Stimulated activated CD4-positive, alpha-beta T cell treated with anti-CD3 and anti-CD28 coated beads, Interleukin-2, amount 100 ng/mL, for 48 hours (primary cell): ENCODE measurements at places on chromosomes 16 and 17.

- no peak for DNase-seq
Observed at GRCh38 chr16:76976101-76976500, 214.9 kb upstream of the MON1B start.

- DNase-seq = no peak
Observed at GRCh38 chr16:84785843-84786581, 33.8 kb upstream of the CRISPLD2 start.

GRCh38 chr17:64005734-64006167 is 7.6 kb downstream of the PRR29 start:
- DNase-seq = no peak

GRCh38 chr17:29007860-29008455 is 2.1 kb upstream of the SEZ6 start:
- no peak for DNase-seq

GRCh38 chr17:58513965-58514769 is at the start of gene MTMR4:
TSS of gene MTMR4 (minus strand) at chr17:58514638. CDS start at chr17:58514407, 231 bp downstream.
- DNase-seq = peak; percentile 66
